Esophagus muscularis mucosa (tissue), 4 donors: ENCODE measurements at places on chromosomes 11 and 22. TPM values are rescaled to one million over a fixed set of nuclear protein-coding genes. Genes with fewer than 3 reads are reported as not detected.

DNA sequence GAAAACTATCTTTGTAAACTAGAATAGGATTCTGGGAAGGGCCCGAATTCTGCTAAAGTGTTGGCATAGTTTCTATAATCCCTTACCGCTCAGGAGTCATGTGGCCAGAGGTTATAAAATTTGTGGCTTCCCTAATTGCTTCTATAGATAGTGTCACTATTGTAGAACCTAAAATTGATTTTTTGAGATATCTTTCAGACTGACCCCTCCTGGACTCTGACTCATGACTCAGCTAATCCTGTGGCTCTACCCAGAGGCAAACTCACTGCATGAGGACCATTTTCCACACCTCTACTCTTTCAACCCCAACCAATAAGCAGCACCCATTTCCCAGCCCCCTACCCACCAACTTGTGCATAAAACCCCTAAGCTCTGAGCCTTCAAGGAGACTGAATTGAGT lies 61.8 kb upstream of the PRSS23 start:
- DNase-seq, result no peak

- no peak for DNase-seq
Observed at GRCh38 chr11:78138291-78138690, 1.1 kb downstream of the ALG8 start.

- DNase-seq, result no peak
Observed at GRCh38 chr11:19366992-19367709, 126.4 kb upstream of the E2F8 start.

DNA sequence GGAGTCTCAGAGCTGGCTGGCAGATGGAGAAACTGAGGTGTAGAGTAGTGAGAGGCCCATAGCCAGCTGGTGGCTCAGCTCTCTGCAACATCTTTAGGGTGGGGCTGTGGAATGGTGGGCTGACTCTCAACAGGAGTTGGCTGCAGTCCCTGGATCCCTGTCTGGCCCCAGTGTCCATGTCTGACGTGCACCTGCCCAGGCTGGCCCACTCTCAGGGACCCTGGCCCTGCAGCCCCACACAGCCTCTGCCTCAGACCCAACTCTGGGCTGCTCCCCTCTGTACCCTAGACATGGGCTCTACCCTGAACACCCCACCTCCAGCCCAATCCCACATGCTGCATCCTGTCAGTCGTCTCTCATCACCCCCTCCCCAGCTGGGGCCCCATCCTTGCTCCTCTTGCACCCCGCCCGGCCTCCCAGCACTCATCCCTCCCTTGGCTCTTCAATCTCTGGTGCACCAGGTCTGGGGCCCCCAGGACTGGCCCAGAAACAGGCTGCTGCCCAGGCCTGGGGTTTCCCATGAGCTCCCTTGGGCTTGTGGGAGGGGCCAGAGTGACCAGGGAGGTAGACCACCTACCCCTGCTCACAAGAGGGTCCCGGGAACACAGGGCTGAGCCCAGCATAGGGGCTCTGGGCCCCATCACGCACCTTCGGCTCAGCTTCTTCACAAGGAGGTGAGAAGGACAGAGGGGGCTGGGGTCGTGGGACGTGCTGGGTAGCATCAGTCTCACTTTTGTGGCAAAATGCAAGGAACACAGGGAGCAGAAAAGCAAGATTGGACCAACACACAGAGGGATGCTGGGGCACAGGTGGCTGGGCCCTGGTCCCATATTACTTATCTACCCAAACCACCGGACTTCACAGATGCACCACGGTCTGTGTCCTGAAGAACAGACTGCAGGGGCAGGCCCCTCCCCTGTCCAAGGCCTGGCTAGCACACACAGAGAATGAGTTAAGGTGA lies 31.5 kb downstream of the ARVCF start:
- no peak for DNase-seq

- DNase-seq, result no peak
Observed at GRCh38 chr22:23230348-23231068, 50.2 kb downstream of the BCR start.

DNA sequence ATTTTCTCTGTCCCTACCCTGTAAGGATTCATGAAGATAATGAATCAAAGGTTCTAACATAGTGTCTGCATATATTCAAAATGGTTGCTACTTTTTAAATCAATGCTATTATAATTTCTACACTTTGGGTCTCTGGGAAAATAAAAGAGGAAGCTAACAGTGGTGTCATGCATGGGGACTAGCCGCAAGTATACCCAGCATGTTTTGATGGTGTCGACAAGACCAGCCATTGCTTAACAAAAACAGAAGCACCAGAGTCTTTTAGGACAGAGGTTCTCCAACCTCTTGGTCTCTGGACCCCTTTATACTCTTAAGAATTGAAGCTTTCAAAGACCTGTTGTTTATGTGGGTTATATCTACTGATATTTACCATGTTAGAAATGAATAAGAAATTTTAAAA lies 37.8 kb downstream of the RNF141 start:
- no peak for DNase-seq

- no peak for DNase-seq
Observed at GRCh38 chr22:43217285-43218030, 30.5 kb upstream of the TTLL12 start.

DNA sequence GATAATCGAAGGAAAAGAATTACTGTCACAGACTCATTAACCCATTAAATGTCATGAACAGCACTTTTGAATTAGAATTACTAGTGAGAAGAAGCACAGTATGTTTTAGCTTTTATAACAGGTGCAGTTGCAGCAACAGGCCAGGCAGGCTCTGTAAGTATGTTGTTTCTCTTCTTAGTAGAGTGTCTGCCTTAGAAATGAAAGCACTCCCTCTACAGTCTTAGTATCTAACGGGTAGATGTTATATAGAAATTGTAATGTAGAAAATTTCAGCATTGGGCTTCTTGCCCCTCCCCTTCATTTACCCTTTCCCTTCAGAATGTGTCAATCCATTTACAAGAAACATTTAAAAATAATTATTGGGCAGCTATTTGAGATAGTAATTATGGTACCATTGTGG lies 87.4 kb downstream of the HIPK3 start:
- DNase-seq, result no peak

DNA sequence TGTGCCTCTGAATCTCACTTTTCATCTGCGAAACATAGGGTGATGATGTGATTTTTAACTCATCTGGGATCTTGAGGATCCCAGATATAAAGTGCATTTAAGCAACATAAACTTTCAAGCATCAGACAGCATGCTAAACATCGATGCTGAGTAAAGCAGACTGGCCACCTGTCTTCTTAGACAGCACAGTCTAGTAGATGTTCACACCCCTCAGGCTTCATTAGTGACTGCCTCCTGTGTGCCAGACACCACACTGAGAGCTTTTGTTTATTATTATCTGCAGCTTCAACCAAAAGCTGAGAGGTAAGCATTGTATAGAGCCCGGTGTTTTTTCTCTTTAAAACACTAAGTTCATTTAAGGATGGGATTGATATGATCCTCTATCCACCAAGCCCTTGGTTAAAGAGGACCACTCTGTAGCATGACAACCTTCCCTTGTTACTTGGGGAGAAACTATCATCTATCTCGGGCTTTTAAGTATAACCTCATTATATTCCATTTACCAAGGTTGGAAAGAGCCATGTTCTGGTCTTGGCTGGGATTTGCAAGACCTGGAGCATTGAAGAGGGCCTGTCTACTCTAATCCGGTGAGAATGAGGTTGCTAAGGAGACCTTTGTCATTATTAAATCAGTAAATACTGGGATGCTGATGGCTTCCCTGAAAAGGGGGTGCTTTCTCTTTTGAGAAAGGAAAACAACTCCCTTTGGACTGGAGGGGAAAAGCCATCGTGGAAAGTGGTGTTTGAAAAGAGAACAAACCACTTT lies 114.2 kb upstream of the SEZ6L start:
- no peak for DNase-seq

DNA sequence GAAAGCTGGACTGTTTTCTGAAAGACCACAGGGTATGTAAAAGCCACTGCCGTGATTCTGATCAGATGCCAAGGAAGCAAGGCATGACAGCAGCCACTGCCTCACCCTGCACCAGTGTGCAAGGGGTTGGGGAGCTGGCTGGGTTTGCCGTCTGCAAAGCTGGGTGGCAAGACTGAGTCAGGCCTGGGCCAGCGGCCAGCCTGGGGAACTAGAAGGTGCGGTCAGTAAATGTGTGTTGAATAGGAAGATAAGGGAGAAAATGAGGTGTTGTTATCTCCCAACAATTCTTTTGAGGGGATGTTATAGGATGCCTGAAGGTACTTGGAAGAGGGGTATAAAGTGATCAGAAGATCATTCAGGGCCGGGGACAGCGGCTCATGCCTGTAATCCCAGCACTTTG lies 8.0 kb downstream of the VSTM5 start:
- DNase-seq, result no peak

GRCh38 chr22:25488244-25489020 lies 76.0 kb upstream of the GRK3 start:
- no peak for DNase-seq

DNA sequence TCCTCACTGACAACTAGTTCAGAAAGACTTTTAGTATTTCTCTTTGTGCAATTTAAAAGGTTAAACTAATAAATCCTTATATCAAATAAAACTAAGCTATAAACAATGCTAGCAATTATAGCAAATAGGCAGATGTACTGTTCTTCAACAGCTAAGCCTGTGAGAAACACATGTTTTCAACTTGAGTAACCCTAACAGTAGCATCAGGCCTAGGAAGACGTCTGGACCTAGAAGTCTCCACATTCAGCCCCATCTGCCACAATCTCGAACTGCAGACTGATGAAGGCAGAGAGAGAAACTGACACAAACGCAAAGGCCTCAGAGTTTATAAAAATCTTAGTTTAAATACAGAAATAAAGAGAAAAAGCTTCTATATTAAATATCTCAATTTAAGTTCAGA lies 2.5 kb downstream of the ST13 start:
- DNase-seq, result no peak

- DNase-seq, result no peak
Observed at GRCh38 chr22:39151329-39151975, 1.0 kb downstream of the CBX7 start.

DNA sequence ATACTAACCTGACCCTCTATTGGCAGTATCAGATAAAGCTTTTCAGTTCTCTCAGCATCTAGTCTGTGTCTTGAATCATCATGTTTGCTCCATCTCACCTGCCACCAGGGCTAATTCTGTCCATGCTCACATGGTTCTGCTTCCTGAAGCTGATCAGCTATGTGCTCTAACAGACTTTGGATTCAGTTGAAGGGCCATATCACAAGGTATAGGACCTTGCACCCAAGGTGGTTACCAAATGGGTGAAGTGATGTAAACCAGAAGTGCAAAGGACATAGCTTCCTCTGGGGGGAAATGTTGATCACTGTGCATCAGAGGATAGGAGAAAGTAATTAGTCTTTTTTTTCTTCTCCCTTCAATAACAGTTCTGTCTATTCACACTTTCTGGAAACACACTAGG lies 417.0 kb upstream of the ANO5 start:
- no peak for DNase-seq

DNA sequence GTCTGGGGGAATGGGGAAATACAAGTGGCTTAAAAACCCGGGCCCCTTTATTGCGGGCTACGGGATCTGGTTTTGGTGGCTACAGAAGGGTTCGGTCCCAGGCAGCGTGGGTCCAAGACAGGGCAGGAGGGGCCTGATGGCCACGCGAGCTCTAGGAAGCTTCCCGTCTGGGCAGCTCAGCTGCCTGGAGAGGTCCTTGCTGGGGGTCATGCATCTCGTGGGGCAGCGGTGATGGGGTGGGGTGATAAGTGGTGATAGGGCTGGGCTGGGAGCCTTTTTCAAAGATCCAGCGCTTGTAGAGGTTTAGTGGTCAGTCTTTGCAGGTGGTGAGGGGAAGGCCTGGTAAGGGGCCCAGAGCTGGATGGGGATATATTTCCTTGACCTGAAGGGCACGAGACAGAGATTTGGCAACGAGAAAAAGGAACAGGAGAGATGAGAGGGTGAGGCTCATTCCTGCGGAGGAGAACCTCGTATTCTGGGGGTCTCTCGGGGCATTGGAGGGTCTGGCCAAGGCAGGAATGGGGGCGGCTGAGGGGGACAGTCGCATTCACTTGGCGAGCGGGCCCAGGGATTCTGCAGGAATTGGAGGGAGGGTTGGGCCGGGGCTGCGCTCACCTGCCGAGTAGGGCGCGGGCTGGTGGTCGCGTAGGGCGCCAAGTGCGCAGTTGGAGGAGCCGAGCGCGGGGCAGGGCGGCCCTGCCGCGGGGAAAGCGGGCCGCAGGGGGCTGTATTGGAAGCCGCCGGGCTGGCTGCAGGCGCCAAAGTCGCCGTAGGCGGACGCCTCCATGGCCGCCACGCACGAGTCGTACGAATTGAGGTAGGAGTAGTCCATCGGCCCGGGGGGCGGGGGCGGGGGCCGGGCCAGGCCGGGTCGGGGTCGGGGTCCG lies 560 bp downstream of the PHOX2A start:
- DNase-seq, result no peak

DNA sequence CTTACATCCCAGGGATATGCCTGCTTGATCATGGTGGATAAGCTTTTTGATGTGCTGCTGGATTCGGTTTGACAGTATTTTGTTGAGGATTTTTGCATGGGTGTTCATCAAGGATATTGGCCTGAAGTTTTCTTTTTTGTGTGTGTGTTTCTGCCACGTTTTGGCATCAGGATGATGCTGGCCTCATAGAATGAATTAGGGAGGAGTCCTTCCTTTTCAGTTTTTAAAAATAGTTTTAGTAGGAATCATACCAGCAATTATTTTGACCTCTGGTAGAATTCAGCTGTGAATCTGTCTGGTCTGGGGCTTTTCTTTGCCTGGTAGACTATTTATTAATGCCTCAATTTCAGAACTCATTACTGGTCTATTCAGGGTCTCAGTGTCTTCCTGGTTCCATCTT lies 362.4 kb downstream of the JRKL start:
- DNase-seq, result no peak

GRCh38 chr11:32184723-32185376 lies 94.0 kb downstream of the RCN1 start:
- DNase-seq, result no peak

DNA sequence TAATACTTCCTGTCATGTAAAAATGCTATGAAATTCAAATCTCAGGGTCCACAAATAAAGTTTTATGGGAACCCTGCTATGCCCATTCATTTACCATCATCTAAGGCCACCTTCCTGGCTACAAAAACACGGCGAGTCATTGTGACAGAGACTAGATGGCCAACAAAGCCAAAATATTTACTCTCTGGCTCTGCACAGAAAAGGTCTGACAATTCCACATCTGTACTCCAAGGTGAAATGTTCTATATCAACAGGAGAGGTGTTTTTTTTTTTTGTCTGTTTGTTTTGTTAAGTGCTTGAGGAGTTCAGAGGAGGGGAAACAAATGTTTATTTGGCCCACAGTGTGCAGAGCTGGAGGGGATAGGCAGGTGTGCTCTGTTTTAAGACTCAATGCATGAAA lies 18.6 kb upstream of the TMA7B start:
- DNase-seq, result no peak

- peak; percentile 77 for DNase-seq
Observed at GRCh38 chr11:112620621-112621394, 340.4 kb upstream of the NCAM1 start.

GRCh38 chr22:40213478-40213877 lies 35.8 kb downstream of the TNRC6B start:
- DNase-seq, result no peak

GRCh38 chr11:123203934-123204333 lies 8.9 kb upstream of the CLMP start:
- DNase-seq, result no peak

- DNase-seq, result no peak
Observed at GRCh38 chr22:19654338-19654987, 59.8 kb upstream of the SEPTIN5 start.

GRCh38 chr11:73221451-73221850 lies 3.4 kb downstream of the P2RY2 start:
- DNase-seq, result no peak

CDHR5 gene
- total RNA-seq, result 1.3 TPM

SLCO2B1 gene
- 31.1 TPM for total RNA-seq

VSIG10L2 gene
- not detected for total RNA-seq

NTM gene
- 6.3 TPM for total RNA-seq

HPX gene
- 0.52 TPM for total RNA-seq

OR4X1 gene
- total RNA-seq, result not detected

LRRC4C gene
- 2.5 TPM for total RNA-seq

PTPN5 gene
- total RNA-seq, result 2.4 TPM
